ENCODE measurements at places on chromosomes 5 and 9.

- no peak for DNase-seq
Observed at GRCh38 chr5:16082982-16083381, 96.6 kb downstream of the MARCHF11 start.

GRCh38 chr9:131500377-131500776, 2.3 kb upstream of the POMT1 start:
- no peak for DNase-seq

DNA sequence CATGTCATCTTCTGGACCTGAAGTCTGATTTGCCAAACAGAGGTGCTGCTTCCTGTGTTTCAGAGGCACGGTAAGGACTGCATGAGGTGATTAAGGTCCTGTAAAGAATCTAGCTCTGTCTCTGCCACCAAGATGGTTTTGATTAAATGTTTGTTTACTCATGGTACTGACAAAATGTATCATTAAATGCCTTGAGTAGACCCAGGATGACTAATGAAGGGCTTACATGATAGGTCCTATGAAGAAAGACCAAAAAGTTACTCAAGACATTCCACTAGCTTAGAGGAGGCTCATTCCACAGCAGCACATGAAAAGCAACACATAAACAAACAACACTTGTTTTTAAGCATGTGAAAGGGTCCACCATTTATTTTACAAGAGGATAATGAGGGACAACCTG, 100.9 kb downstream of the BOD1 start:
- DNase-seq, result no peak

- no peak for DNase-seq
Observed at GRCh38 chr5:110909415-110909814, 162.1 kb upstream of the TSLP start.

DNA sequence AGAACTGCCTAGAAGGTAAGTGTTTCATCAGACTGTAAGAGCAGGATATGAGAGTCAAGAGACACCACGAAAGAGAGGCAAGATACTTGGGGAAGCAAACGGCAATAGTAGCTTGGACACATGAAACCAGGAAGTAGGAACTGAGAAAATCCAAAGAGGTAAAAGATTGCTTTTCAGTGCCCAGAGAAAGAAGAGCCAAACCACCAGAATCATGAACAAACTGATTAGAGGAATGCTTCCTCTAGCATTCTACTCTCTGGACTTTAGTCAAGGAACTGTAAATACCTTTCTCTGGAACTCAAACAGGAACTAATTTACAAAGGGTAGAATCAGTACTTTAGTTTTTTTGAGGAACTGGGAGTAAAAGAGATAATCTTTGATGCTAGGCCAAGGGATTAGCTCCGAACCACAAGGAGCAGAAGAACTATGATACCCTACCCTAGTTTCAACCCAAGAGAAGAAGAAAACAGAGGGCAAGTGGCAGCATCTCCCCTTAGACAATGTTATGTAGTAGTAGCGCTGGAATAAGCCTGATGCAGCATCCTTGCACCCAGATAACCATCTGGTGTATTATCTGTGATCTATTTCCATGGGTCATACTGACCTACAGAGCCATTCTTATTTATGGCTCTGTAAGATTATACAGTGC, 41.3 kb downstream of the EFCAB9 start:
- no peak for DNase-seq

DNA sequence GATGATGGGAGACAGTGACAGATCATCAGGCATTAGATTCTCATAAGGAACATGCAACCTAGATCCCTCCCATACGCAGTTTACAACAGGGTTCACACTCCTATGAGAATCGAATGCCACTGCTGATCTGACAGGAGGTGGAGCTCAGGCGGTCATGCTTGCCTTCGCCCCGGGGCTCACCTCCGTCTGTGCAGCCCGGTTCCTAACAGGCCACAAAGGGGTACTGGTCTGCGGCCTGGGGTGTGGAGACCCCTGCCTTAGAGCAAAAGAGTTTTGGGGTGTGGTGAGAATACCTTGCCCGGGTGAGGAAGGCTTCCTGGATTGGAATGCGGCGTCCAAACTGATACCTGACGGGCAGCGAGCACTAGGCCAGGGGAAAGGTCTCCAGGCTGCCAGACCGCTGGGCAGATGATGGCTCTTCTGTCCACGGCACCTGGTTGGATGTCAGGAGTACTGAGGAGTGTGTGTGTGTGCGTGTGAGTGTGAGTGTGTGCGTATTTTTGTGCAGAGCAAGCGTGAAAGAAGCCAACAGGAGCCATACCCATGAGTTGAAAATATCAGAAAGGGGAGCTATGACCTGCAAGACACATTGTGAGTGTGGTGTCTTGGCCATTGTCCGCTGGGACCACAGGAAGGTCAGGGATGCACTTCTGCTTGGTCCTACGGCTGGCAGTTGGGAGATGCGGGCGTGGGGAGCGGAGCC, 55.4 kb downstream of the ACER2 start:
- DNase-seq, result no peak
